ENCODE measurements at places on chromosomes 4 and X.
A peak's percentile ranks its signal among the peaks of the same experiment; 100 is the strongest.

DNA sequence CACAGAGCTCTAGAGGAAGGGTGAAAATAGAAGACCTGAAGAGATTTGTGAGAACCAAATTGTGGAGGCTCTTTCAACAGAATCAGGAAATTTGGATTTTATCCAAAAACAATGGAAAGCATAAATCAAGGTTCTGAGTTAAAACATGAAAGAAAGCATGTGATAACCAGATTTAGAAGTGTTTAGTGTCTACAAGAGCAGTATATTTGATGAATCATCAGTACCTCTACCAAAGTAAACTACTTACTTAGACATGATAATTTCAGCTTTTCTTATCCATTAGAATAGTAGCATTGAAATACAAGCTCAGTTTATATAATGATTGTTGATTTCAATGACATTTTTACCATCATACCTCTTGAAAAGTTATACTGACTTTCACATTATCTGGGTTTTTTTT, 25.9 kb upstream of the INTU start:
- no peak for DNase-seq

DNA sequence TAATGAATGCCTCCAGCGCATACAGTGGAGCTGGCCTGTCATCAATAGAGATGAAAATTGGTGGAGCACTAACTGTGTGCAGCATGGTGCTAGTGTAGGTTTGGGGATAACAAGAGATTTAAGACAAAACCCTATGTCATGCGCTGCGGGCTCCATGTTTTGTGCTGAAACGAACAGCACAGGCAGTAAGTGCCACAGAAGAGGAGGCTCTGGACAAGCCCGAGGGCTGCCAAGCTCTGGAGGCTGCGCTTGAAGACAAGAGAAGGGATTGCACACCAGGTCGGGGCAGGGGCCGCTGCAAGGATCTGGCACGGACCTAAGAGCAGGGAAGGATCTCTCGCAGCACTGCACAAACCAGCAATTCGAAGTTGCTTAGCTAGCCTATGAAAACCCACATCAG, 35.5 kb downstream of the TENM3 start:
- no peak for DNase-seq

DNA sequence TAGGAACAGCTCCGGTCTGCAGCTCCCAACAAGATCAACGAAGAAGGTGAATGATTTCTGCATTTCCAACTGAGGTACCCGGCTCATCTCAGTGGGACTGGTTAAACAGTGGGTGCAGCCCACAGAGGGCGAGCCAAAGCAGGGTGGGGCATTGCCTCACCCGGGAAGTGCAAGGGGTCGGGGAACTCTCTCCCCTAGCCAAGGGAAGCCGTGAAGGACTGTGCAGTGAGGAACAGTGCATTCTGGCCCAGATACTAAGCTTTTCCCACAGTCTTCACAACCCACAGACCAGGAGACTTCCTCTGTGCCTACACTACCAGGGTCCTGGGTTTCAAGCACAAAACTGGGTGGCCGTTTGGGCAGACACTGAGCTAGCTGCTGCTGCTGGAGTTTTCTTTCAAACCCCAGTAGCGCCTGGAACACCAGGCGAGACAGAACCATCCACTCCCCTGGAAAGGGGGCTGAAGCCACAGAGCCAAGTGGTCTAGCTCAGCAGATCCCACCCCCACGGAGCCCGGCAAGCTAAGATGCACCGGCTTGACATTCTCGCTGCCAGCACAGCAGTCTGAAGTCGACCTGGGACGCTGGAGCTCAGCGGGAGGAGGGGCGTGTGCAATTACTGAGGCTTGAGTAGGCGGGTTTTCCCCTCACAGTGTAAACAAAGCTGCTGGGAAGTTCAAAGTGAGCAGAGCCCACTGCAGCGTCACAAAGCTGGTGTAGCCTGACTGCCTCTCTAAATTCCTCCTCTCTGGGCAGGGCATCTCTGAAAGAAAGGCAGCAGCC, 84.6 kb downstream of the THOC2 start:
- no peak for DNase-seq

DNA sequence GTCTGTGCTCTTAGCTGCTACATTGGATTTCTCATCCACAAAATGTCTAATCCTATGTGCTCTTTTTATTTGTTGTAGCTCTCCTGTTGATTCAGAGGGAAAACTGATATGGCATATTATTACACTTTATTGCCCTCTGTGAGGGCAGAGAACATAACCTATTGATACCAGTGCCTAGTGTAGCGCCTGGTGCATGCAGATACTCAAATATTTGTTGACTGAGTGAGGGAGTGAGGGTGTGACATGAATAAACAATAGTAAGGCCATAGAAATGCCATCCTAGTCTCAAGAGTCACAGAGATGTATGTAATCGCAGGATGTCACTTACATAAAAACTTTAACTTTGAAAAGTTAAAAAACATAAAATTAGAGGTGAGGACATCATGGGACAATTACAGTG, 159.1 kb downstream of the SHROOM3 start:
- no peak for DNase-seq

DNA sequence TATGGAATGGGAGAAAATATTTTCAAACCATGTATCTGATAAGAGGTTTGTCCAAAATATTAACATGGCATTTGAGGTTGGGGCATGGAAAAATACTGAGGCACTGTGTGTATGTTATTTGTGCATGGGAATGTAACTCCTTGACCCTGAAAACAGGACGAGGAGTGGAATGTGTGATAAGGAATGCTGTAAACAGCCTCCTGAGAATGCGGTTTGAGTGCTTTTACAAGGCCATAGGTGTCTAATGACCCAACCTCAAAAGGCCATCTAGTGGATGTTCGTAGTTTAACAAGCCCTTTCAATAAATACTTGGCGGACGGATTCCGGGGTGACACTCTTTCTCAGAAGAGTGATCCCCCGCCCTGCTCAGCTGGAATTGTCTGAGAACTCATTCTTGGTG, 162.9 kb upstream of the USP9X start:
- DNase-seq: no peak

- DNase-seq: no peak
Measured at GRCh38 chrX:115650916-115651315, 89.9 kb downstream of the PLS3 start.

- DNase-seq: no peak
Measured at GRCh38 chr4:119490335-119490734, 138.3 kb downstream of the PDE5A start.

- DNase-seq: peak; percentile 48
Measured at GRCh38 chrX:110450050-110450449, 91.4 kb downstream of the RTL9 start.

DNA sequence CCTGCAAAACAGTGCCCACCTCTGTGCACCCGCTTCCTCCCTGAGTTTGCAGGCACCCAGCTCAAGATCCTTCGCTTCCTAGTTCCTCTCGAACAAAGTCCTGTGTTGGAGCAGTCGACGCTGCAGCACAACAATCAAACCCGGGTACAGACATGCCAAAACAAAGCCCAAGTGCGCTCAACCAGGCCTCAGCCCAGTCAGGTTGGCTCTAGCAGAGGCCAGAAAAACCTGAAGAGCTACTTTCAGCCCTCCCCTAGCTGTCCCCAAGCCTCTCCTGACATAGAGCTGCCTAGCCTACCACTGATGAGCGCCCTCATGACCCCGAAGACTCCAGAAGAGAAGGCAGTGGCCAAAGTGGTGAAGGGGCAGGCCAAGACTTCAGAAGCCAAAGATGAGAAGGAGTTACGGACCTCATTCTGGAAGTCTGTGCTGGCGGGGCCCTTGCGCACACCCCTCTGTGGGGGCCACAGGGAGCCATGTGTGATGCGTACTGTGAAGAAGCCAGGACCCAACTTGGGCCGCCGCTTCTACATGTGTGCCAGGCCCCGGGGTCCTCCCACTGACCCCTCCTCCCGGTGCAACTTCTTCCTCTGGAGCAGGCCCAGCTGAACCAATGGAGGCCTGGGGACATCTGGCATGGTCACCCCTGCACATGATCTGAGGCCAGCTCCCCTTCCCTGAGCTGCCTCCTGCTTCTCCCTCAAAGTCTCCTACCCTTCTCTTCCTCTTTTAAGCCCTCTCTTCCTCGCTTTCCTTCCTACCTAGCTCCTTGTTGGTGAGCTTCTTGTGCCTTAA, 6.9 kb downstream of the APEX2 start:
- DNase-seq: no peak

- DNase-seq: no peak
Measured at GRCh38 chr4:112852601-112853000, 196.9 kb upstream of the ANK2 start.

All from CD4-positive, alpha-beta T cell treated with Interleukin-10 for 1 hour (primary cell).